ENCODE measurements at places on chromosomes 12 and 14.

GRCh38 chr12:113149361-113150150, at the start of gene CFAP73:
Gene CFAP73 (plus strand): TSS chr12:113149724. CDS start chr12:113149858, 134 bp downstream.
- DNase-seq: peak; percentile 75

DNA sequence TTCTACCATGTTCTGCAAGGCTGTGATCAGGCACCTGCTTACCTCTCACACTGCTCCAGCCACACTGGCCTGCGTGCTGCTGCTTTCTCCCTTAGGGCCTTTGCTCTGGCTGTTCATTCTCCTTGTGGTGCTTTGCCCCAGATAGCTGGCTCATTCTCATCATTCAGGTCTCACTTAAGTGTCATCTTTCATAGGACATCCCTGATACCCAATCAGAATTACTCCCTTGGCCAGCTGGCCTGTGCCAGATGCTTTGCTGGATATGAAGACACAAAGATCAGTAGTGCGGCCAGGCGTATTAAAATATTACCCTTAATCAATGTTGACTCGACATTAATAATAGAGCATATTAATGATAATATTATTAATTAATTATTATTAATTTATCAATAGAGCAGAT, 143.8 kb upstream of the FGD4 start:
- DNase-seq: no peak

GRCh38 chr14:70718383-70719118, 76.8 kb downstream of the TTC9 start:
- DNase-seq: no peak

DNA sequence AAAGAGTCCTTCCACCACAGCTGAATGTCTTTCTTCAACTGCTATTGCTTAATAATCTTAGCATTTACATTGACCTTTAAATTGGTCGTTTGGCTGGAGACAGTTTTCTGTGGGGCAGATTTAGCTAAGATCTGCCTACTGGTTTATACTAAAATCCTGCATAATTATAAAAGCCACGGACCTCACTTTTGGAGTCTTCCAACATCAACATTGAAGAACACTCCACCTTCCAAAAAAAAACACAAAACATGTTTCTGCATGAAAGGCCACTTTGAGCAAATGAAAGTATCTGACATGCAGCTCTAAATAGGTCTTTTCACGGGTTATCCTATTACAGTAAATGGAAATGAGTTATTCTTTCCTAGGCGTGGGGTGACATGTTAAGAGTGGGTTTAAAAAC, 57.0 kb upstream of the KRR1 start:
- no peak for DNase-seq

DNA sequence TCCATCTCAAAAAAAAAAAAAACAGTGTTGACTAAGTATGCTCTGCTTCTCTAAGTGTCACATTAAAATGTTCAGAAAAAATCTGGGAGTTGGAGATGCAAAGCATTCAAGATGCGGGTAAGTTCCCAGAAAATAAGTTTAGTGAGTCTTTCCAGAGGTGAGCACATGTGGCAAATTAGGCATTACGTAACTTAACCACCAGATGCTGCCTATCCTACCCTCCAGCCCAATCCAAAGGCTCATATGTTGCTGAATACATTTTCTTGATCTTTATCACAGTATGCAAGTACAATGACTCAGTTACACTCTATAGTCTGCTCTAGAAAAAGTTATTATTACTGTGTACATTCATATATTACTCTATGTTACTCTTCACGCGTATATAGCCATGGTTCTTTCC, 3.6 kb downstream of the SLC2A14 start:
- no peak for DNase-seq

DNA sequence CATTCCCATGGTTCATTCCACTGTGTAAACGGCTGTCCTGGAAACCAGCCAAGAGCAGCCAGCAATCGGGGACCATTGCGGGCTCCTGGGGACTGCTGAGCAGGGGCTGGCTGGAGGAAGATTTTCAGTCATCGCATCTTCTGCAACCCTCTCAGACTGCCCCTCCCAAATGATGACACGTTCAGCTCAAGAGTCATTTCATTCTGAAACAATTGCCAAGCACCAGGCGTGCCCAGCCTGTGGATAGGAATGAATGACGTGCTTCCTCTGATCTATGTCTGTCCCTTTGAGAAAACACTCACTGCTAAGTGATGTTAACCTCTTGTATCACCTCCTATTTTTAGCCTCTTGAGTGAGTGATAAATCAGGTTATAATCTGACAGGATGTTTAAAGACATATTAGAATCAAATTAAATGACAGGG, 62.0 kb downstream of the NDUFA12 start:
- DNase-seq: no peak

- DNase-seq: no peak
These were observed 64.7 kb downstream of the PPP2R5E start for GRCh38 chr14:63478437-63478852.

- no peak for DNase-seq
These were observed 70.4 kb downstream of the TMTC2 start for GRCh38 chr12:82757059-82757458.

DNA sequence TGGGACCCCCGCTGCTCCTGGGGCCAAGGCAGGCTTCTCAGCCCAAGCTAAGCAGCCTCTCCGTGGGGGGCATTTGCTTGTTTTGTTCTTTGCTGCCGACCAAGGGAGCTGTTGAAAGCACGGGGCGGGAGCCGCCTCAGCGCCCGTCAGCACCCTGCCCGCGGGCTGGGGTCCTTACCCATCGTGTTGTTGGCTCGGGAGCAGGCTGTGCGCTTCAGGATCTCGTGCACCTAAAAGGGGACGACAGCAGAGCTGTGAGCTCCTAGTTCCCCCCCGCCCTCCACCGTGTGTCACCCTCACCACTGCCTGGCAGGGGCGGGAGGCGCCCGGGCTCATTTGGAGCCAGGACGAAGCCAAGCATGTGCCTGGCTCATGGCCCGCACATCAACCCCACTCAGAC, 117.5 kb downstream of the ANO2 start:
- no peak for DNase-seq

DNA sequence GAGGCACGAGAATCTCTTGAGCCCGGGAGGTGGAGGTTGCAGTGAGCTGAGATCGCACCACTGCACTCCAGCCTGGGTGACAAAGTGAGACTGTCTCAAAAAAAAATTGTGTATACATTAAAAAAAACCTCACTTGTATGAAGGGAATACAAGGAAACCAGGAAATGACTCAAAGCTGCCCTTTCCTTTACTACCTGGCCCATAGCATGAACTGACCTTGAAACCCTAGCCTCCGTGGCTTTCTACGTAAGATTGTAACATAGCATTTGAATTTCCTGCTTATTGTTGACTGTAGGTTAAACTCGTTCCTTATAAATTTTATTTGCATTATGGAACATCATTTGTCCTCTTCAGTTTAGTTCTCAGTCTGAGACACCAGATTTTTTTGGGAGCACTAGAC, 9.1 kb upstream of the DDX47 start:
- no peak for DNase-seq

DNA sequence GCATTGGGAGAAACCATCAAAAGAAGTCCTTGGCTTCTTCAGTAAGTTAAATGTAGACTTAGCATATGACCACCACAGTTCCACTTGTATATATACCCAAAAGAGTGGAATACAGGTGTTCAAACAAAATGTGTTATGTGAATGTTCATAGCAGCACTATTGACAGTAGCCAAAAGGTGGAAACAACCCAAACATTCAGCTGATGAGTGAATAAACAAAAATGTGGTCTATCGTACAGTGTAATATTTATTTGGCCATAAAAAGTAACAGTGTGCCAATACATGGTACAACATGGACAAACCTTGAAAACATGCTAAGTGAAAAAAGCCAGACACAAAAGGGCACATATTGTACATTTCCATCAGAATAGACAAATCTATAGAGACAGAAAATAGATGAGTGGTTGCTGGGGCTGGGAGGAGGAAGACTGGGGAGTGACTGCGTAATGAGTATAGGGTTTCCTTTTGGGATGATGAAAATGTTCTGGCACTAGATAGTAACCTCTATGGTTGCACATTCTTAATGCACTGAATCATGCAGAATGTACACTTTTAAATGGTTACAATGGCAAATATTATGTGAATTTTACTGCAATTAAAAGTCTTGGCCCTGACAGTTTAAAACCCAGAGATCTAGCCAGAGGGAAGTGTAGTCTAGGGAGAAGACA, 5.5 kb downstream of the ERP29 start:
- DNase-seq: no peak

DNA sequence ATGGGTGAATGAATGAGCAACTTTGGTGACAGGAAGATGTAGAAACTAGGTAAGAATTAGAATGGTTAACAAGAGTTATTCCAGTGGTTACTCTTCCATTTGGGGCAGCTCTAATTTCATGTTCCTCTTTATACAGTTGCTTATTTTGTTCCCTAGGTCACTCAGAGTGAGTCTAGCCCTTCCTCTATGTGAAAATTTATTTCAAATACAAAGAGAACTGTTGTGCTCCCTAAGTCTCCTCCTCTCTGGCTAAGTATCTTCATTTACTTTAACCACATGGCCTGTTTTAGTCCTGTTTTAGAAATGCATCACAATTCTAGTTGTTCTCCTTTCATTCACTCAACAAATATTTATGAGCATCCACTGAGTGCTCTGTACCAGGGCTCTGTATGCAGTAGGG, 51.1 kb upstream of the HIF1A start:
- no peak for DNase-seq
